WTC11 (cell line): ENCODE measurements at places on chromosomes 3 and 15. TPM values are rescaled to one million over a fixed set of nuclear protein-coding genes. Genes with fewer than 3 reads are reported as not detected.

The KNG1 gene
- total RNA-seq, result 0.13 to 0.44 TPM (median 0.34 TPM) in 3 replicates

The APBA2 gene
- 11.2 to 14.6 TPM (median 13.9 TPM) in 3 replicates for total RNA-seq

The BAHD1 gene
- 40.7 to 49.1 TPM (median 41.5 TPM) in 3 replicates for total RNA-seq

The SPINK8 gene
- total RNA-seq, result not detected in 3 replicates

The ARNT2 gene
- total RNA-seq, result 5.0 to 7.0 TPM (median 5.7 TPM) in 3 replicates

The GPR27 gene
- total RNA-seq, result 14.7 to 16.4 TPM (median 14.8 TPM) in 3 replicates

The GUCA1C gene
- not detected in 3 replicates for total RNA-seq

The USP50 gene
- total RNA-seq, result not detected in 3 replicates
